ENCODE measurements at places on chromosomes 6 and 20.

GRCh38 chr6:47221565-47221964 lies 88.1 kb downstream of the TNFRSF21 start:
- no peak for DNase-seq

DNA sequence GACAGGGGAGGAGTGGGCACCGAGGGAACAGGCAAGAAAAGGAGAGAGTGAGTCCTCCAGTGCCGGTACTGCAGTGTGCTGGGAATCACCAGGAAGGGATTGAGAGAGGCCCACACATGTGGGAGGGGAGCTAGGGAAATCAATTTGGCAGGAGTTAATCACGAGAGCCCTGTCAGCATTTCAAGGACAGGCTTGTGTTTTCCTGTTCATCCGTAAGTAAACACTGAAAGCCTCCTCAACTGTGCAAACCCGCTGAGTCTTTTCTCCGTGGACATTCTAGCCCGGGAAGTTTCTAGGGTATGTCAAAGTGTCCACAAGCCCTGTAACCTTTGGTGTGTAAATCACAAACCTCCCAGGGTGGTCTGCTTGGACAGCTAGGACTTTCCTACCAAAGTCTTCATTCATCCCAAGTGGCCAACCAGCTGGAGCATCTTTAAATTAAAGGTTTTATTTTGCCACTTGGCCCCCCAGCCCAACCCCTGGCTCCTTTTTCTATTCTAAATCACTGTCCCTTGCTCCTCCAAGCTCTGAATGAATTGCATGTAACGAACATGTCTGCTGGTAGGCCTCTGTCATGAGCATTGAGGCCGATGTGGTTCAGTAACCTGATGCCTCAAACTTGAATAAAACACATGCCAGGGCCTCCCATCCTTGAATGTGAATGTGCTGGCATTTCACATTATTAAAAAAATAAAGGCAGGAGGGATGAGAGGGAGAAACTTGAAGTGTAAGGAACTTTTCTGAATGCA lies 149.1 kb downstream of the ZNF217 start:
- DNase-seq = no peak

DNA sequence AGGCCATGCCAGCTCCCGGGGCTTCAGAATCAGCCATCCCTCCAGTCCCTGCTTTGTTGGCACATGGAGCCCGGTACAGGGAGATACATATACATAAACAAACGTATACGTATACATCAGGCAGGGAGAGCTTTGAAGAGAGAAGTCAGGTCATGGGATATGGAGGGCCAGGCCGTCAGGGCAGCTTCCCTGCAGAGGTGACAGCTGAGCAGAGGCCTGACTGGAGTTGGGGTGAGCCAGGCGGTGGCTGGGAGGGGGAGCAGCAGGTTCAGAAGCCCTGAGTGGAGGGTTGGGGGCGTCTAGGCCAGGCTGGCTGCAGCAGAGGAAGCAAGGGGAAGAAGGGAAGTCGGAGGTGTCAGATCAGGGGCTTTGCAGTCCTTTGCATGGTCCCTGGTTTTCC lies 61.7 kb downstream of the STK35 start:
- no peak for DNase-seq

DNA sequence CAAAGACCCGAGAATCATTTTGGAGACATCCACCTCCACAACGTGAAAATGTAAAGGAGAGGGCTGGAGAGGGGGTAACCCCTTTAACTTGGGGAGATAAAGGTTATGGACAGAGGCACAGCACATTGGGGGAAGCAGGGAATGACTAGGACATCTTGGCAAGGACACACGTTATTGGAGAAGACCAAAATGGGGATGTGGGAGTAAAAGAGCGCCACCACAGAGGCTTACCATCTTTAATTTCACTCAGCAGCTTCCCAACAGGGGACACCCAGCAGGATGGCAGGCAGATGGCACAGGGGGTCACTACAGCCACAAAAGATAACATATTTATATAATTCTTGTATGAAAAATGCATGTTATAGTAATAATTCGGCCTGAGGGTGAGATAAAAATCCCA lies 9.8 kb downstream of the C6orf52 start:
- DNase-seq = no peak

GRCh38 chr6:5132731-5133130 lies 47.6 kb downstream of the PPP1R3G start:
- DNase-seq = no peak

DNA sequence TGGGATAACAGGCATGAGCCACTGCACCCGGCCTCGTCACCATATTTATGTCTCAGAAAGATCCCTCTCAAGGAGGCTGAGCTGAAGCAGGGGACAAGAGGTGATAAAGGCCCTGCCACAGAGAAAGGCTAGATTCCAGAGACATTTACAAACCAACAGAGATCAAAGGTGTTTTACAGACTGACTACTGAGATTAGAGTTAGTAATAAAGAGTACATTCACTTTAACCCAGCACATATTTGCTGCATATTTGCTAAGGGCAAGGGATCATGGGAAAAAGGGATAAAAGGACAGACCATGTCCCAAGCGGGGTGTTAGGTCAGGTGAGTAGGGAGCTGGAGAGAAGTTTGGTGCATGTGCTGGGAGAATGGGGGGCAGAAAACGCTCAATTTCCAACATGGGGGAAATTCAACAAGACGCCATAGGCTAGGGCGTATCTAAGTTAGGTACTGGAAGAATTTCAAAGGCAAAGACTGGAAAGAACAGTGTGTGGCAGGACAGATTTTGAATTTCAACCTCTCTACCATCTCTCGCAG lies 43.8 kb upstream of the SEC63 start:
- no peak for DNase-seq

DNA sequence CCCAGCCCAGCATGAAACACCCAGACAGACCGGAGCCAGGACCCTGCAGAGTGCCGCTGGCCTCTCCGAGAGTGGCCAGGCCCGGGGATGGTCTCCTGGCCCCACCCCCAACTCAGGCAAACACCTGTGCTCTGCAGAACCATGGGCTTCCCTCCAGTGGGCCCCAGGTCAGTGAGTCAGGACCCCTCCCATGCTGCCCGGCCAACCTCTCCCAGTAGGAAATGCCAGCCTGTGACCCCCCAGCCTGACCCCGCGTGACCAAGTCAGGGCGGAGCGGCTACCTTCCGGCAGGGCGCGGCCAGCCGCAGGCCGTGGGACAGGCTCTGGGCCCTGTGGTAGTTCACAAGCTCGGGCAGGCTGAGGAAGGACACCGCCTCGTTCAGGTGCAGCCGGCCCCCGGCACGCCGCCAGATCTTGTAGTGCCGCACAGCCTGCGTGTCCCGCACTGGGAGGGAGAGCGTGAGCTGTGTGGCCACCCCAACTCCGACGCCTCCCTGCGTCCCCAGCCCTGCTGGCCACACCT lies 3.2 kb downstream of the PTK6 start:
- no peak for DNase-seq

DNA sequence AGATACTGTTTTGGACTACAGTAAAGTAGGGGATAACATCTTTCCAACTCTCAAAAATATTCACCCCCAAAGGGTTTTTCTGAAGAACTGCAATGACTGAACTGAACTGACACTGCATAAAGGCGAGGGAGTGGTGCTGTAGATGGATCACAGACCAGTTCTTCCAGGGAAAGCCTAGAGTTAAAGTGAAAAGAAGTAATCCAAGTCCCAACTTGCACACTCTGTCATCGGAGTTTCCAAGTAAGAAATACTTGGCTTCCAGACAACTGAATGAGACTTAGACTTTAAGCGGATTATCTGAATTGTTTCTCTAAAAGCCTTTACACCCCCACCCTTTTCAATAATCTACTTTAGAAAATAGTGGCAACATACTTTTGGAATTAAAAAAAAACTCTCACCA lies 134.1 kb upstream of the PREP start:
- DNase-seq = no peak

DNA sequence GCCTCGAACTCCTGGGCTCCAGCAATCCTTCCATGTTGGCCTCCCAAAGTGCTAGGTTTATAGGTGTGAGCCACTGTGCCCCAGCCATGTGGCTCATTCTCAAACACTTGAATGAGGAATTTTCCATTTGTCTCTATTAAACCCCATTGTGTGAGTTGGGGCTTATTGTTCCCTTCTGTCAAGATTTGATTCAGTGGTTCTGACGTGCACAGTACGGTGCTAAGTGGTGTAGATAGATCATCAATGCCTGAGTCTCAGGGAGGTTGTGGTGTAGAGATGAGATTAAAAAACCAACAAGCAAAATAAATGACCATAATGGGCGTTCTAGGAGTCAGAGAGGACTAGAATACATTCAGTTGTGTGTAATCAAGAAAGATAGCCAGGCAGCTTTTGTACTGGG lies 335.6 kb downstream of the PRL start:
- DNase-seq = no peak

GRCh38 chr6:21438237-21438985 lies 155.1 kb upstream of the SOX4 start:
- peak; percentile 89 for DNase-seq

- no peak for DNase-seq
Measured at GRCh38 chr20:37463726-37464494, 57.1 kb upstream of the NNAT start.

- DNase-seq = no peak
Measured at GRCh38 chr6:167652701-167653095, 174.0 kb upstream of the AFDN start.

- DNase-seq = no peak
Measured at GRCh38 chr6:7171119-7171518, 63.4 kb downstream of the RREB1 start.

DNA sequence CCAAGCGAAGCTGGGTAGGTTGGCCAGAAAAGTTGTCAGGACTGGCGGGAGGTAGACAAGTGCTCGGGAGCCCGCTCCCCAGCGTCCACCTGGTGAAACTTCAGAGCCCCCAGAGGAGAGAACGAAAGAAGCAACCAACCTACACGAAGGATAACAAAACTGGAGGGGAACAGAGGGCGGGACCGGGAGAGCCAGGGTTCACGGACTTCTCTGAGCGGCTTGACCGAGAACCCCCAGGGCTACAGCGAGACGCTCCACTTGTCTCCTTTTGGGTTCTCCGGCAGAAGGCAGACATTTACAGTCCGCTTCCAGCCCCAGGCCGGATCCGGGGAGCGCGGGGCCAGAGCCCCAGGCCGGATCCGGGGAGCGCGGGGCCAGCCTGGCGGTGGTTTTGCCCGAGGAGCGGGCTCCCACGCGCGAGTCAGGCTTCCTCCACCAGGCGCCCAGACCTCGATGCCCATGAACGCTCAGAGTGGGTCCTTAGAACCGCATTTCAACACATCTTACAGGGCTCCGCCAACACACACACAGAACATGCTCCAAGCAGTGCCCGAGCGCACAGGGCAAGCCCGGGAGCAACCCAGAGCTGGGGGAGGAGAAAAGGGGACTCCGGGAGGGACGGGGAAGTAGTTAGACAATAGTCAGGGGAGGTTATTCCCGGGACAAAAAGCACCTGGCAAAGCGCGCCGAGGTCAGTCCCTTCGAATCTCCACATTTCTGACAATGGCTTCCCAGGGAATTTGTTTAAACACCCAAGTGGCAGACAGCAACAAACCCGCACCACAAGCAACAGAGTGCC lies 1.1 kb downstream of the PTPRK start:
- no peak for DNase-seq

DNA sequence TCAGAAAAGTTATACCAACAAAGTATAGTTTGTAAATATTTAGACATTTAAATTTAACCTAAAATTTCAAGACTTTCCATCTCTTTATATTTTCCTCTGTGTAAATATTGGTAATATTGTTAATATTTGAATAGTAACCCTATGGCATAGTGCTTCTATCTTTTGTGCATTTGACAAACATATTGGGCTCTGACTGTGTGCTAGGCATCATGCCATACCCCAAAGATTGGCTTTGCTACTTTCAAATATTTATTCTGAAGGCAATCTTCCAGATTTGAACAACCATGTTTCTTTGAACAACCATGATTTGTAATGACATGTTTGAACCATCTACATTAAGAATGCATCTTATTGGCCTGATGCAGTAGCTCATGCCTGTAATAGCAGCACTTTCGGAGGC lies 15.5 kb upstream of the PRDM1 start:
- DNase-seq = no peak

DNA sequence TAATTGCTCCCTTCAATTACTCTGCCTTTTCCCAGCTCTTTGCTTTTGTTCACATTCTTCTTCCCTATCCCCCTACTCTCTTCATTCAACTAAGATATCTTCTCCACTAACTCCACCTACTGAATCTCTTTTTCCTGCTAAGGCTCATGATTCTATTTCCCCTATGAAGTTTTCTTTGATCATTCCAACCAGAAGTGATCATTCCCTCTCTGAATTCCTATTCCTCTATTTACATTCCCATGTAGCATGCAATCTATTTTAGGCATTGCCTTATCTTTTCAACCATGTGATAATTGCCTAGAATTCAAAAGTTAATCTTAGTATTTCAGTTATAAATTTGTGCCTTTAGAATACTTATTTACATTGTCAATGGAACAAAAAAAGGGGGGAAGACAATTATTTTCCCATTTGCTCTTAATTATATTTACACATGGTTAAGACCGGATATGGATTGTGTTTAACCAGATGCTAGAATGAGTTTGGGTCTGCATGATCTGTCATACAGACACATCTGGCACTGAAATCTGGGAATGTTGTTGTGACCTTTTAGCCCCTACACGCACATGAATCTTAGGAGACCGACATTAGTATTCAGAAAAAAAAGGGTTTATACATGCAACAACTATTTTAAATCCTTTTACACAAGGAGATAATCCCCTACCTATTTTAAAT lies 20.8 kb downstream of the MOXD1 start:
- DNase-seq = no peak

- DNase-seq = no peak
Measured at GRCh38 chr6:105817370-105817769, 268.8 kb upstream of the PRDM1 start.

GRCh38 chr6:9628819-9629218 lies 786.1 kb downstream of the TFAP2A start:
- no peak for DNase-seq

GRCh38 chr6:14918200-14918907 lies 327.5 kb upstream of the JARID2 start:
- DNase-seq = no peak

GRCh38 chr6:151885234-151885633 lies 77.8 kb downstream of the ESR1 start:
- no peak for DNase-seq

GRCh38 chr6:104325341-104326172 lies 534.2 kb downstream of the HACE1 start:
- DNase-seq = peak; percentile 12

DNA sequence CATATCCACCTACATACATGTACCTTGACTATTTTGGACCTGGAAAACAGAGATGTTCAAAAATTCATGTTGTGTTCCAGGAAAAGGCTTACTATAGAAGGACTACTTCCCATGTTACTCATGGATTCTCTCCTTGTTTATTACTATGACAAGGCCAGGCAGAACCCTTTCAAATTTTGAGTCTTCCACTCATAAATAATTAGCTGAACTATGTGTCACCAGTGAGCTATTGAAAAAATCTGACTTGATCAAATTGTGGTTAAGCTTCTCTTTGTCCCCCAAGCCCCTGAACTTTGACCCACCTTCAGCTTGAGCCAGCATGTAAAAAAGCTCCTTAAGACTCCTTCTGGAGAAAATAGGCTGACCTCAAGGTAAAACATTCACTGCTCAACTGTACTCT lies 1142.8 kb upstream of the EYS start:
- DNase-seq = no peak

- no peak for DNase-seq
Measured at GRCh38 chr6:68094070-68094469, 541.0 kb upstream of the ADGRB3 start.
